ENCODE measurements at places on chromosomes 2 and 18.

DNA sequence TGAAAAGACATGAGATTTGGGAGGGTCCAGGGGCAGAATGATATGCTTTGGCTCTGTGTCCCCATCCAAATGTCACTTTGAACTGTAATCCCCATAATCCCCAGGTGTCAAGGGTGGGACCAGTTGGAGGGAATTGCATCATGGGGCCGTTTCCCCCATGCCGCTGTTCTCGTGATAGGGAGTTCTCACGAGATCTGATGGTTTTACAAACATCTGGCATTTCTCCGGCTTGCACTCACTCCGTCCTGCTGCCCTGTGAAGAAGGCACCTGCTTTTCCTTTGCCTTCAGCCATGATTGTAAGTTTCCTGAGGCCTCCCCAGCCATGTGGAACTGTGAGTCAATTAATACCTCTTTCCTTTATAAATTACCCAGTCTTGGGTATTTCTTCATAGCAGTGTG is 51.4 kb downstream of the LPIN1 start:
- DNase-seq = no peak

DNA sequence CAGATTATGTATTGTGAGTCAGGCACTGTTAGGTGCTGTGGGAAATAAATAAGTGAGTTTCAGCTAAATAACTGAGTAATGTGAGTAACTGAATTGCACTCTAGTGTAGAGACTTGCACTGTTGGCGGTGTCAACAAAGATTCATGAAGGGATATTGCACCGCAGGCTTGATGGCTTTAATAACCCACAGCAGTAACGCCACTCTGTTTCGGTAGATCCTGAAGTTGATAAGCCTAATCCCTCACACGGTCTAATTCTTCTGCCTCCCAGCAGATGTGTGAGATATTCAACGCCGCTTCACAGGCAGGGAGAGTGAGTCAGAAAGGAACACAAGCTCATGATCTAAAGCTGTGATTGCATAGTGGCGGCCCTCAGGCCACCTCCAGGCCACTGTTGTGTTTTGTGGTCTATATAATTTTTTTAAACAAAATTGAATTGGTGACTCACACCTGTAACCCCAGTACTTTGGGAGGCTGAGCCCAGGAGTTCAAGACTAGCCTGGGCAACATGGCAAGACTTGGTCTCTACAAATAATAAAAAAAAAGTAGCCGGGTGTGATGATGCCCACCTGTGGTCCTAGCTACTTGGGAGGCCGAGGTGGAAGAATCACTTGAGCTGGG is 94.3 kb downstream of the LIPG start:
- no peak for DNase-seq

DNA sequence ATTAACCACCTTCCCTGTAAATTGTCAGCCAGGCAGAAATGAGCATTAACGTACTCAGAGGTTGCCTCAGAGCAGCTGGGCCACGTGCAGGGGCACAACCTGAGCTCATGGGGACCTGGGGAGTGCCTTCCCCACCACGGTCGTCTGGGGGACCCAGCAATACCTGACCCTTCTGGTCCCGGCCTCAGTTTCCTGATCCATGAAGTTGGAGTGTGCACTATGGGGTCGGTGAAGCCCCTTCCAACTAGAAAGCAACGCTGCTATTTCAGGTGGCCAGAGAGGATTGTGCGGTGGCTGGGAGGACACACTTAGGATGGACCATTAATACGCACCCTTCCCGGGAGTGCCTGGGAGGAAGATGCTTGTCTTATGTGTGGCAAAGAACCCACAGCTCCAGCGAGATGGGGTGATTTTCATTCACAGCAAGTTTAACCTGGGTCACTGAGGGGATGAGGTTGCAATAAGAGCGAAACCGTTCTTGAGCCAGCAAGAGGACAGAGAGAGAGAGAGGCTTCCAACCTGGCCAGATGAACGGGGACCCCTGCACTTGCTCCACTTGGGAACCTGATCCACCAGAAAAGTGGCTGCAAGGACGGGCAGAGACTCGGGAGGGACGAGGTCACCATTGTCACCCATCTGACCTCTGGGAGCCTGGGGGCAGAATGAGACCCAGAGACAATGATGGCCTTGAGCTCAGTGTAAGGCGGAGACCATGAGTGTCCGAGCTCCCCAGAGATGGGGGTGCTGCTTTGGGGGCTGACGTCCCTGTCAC is 36.2 kb downstream of the NGEF start:
- no peak for DNase-seq

- DNase-seq = no peak
Measured at GRCh38 chr2:84938194-84938879, 32.6 kb upstream of the KCMF1 start.

- DNase-seq = no peak
Measured at GRCh38 chr2:222257645-222258044, 41.2 kb downstream of the PAX3 start.

GRCh38 chr2:38934742-38935141 is 45.1 kb downstream of the ARHGEF33 start:
- no peak for DNase-seq

DNA sequence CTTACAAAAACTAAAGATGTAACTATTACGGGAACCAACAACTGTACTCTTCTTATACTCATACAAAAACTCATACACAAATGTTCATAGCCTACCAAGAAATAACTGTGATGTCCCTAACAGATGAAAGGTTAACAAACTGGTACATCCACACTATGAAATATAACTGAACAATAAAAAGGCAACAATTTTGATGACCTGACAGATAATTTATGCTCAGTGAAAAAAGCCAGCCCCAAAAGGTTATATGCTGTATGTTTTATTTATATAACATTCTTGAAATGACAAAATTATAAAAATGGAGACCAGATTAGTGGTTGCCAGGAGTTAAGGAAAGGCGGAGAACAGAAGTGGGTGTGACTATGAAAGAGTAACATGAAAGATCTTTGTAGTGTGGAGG is 31.3 kb downstream of the REV1 start:
- no peak for DNase-seq

DNA sequence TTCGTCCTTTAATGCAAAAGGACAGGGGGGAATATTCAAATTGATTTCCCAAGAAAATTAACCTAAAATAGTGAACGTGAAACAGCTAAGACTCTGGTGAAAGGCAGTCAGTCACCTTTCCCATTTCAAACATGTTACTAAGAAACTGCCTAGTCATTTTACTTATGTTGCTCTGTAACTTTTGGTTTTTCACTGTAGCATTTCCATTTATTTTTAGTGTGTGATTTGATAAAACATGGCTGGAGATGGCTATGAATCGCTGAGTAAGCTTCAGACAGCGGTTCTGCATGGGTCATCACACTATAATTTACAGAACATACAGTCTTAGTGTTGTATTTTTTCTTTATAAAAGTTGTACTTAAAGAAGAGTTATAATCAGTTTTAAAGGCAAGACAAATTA is 16.0 kb upstream of the KIDINS220 start:
- no peak for DNase-seq

- no peak for DNase-seq
Measured at GRCh38 chr2:18159896-18160295, 281.4 kb downstream of the KCNS3 start.

DNA sequence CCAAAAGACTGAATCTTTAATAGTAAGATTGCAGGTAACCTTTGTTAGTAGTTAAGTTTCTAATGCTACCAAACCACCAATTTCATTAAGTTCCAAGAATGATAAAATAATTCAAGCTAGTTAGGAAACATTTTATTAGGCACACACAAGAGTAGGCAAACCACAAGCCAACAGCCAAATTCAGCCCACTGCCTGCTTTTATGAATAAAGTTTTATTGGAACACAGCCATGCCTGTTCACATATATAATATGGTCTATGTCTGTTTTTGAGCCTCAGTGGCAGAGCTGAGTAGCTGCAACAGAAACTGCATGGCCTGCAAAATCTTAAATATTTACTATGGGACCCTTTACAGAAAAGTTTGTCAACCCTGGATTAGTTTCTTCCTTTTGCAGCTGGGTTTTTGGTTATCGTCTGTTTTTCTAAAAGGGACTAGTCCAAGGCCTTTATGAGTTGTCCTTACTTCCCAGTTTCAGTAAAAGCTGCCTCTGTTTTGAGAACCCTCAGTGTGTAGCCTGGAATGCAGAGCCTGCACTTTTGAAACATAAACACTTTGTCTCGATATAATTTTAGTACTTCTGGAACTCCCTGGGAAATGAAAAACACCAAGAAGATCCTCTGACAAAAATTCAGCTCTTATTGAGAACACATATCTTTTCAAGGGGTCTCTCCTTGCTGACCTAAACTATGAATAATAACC is 39.1 kb downstream of the FRZB start:
- no peak for DNase-seq

DNA sequence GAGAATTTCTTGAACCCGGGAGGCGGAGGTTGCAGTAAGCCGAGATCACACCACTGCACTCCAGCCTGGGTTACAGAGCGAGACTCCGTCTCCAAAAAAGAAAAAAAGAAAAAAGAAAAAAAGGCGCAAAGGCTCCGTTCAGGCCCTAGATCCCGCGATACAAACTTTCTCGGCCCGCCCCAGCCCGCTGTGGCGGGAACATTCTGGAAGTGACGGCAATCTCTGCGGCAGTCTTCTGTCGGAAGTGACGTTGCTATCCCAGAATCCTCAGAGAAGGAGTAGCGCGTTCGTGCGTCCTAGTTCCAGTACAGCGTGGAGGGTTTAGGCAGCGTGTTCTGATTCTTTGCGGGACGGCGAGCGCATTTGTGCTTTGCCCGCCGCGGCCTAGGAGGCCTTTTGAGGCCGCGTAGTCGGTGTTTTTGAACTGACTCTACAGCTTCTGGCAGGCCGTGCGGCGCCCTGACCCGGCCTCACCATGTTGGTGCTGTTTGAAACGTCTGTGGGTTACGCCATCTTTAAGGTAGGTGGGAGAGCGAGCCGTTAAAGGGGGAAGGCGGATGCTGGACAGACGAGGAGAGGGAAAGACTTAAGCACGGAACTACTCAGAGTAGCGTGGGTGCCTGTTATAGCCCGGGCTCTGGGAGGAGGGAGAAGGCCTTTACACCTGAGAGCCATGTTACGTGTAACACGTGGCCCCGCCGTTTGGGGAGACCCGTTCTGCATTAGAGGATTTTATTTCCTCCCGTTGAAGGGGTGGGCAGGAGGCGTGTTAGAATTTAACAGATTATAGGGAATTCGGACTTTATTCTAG is at the start of gene NOP58:
Gene NOP58, plus strand, starts transcription at position 297 of the 811 bp plus-strand sequence. Its CDS starts 179 bp downstream, at position 476.
- DNase-seq = peak; percentile 82

DNA sequence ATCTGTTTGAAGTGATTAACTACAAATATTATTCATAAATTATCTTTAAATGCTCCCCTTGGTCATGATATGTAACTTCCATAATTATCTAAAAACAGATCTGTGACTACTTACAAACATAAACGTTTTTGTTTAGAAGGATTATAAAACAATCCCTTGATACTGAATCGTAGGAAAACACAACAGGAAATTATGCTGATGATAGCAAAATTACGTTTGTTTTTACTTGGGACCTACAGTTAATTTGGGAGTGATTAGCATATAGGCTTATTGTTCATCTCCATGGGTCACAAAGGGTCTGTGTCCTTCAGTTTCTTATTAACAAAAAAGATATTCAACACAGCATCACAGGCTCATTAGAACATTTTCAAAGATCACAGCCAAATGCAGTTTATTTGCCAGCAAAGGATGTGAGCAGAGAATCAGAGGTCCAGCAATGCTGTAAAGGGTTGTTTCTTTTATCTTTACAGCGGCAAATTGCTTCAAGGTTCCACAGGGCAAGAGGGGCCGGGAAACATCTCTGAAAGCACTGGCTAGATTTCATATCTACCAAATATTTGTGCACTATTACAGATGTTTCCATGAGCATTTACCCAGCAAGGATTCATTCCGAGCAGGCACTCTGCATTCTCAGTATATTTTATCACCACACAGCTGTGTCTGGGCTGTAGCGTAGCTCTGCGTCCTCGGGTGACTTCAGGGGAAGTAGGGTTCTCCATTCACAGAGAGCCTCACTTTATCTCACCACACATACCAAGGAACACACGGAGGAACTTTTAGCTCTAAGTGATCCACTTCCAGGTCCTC is 4.1 kb downstream of the CCDC195 start:
- DNase-seq = no peak

GRCh38 chr2:50014168-50014567 is 859.9 kb upstream of the FSHR start:
- no peak for DNase-seq

- no peak for DNase-seq
Measured at GRCh38 chr2:15546297-15547098, 14.6 kb downstream of the NBAS start.

GRCh38 chr2:216195565-216196029 is 86.4 kb downstream of the XRCC5 start:
- no peak for DNase-seq

GRCh38 chr18:23137788-23138216 is 2.5 kb downstream of the CABLES1 start:
- DNase-seq = no peak

- DNase-seq = no peak
Measured at GRCh38 chr2:64311191-64311910, 142.6 kb upstream of the LGALSL start.

- DNase-seq = peak; percentile 42
Measured at GRCh38 chr2:201261471-201261870, 1.1 kb downstream of the CASP8 start.

DNA sequence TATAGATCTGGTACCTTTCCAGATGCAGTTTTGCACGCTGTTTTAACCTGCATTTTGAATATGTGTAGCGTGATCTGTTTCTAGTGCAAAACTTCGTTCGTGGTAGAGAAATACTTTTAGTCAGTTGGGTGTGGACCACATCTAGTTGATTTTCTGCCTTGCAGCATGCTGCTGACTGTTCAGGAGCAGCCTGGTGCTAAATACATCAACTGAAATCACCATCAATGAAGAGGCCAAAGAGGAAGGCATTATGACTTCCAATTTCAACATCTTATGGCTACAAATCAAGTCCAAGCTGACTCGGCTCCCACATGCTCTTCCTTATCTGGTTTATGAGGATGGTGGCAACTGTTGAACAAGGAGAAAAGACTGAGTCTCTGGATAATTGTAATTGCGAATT is 298.5 kb downstream of the ZNF521 start:
- no peak for DNase-seq

DNA sequence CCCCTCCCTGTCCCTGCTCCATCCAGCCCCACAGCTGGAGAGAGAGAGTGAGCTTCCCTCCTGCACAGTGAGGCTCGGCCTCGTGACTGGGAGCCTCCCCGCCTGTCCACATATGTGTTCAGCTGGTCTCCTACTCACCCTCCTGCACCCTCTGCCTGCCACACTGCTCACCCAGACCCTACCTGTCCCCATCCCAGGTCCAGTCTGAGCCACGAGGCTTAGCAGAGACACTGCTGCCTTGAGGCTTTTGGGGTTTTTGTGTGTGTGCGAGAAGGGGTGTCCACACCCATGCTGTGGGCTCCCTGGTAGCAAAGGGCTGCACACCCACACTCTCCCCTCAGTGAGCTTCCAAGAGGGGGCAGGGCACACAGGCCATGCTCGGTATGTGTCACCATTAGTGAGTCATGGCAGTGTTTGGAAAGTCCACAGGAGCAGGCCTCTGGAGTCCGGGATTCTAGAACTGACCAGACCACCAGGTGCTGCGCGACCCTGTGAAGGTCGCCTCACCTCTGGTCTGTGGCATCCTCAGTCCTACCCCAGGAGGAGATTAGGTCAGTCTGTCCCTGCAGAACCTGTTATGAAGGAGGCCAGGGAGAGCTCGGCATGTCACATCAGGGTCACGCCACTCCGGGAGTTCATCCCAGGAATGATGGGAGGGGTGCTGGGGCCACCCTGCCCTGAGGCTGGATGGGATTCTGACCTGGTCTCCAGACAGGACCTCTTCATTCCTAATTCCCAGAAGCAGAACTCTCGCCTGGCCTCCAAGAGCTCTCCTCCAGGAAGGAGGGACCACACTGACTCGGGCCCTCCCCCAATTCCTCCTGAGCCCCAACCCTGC is 39.9 kb upstream of the SMAD7 start:
- DNase-seq = no peak

GRCh38 chr18:50008306-50008705 is 186.6 kb downstream of the MYO5B start:
- DNase-seq = no peak
